ENCODE measurements at places on chromosomes 4 and X.

GRCh38 chrX:119399772-119400101, 601 bp downstream of the SLC25A43 start:
- DNase-seq = no peak

DNA sequence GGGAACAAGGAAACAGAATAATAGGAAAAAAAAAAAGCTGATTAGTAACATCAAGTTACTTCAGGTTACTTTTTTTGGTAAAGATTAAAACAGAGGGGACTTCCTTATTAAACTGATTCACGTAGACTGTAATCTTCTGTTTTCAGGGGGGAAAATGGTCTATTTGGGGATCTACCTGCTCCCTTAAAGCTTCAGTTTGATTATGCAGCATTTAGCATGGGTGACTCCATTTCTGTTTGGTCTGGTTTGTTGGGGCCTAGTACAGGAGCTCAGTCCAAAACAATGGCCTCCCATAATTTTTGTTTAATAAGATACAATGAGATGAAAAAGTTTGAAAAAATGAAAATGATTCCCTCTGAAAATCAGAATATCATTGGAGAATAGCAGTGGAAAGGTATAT, 34.6 kb downstream of the TEC start:
- DNase-seq = no peak

GRCh38 chr4:101357751-101358150, 10.4 kb upstream of the PPP3CA start:
- DNase-seq = no peak

DNA sequence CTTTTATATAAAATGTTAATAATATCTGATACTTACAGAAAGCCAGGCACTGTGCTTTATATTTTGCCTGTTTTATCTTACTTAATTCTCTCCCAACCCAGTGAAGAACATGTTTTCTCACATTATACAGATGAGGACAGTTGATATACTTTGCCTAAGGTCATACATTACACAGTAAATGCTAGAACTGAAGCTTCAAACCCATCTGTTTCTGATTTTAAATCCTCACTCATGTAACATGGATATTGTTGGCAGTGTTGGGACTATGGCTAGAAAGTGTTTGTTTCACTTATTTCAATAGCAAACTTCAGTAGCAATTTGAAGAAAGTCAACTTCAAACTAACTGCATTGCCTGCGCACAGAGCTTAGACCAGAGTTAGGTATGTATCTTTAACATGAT, 57.4 kb downstream of the RAPGEF2 start:
- no peak for DNase-seq

DNA sequence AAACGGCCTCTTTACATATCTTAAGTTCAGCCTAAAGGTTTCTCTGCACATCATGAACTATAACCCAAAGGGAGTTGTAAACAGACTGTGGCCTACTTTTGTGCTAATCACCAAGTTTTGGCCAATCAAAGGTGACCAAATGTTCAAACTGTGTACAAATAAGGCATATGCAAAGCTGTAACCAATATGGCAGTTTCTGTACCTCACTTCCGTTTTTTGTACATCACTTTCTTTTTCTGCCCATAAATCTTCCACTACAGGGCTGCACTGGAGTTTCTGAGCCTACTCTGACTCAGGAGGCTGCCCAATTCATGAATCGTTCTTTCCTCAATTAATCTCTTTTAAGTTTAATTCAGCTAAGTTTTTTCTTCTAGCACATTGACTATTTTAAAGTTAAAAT, 318.7 kb downstream of the SLC7A11 start:
- no peak for DNase-seq

DNA sequence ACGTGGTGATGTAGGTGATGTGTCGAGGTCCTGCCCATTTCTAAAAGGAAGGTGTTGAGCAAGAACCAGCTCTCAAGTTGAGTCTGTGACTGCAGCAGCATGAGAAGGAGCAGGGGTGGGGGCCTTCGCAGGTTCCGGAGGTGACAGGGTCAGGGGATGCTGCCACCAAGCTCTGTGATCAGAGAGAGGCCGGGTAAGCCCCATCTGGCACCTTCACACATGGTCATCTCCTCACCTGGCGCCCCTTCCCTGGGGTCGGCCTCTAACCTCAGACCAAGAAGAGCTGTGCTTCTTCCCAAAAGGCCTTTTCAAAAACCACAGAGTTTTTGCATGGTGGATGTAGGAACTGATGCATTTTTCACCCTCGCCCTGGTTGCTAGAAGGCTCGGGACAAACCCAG, 137.6 kb downstream of the CPZ start:
- no peak for DNase-seq

All from AG04450 (cell line).